ENCODE measurements at places on chromosomes 7 and 10.

DNA sequence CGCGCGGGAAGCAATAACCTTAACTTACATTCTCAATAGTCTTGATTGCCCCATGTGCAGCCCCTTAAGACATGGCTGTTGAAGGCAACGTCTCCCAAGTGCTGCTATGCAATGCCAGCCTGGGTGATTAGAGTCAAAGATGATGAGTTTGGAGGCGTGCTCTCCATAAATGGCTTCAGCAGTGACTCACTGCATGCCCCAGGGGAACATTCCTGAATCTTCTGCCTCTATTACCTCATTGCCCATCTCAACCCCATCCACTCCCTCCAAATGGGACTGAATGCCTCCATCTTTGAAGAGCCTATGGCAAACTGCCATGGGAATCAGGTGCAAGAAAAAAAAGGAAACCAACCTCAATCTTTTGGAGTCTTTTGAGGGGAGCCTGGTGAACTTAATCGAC lies 282.8 kb downstream of the SNX10 start:
- DNase-seq: peak; percentile 35

- no peak for DNase-seq
Measured at GRCh38 chr7:114806590-114807162, 115.2 kb upstream of the MDFIC start.

DNA sequence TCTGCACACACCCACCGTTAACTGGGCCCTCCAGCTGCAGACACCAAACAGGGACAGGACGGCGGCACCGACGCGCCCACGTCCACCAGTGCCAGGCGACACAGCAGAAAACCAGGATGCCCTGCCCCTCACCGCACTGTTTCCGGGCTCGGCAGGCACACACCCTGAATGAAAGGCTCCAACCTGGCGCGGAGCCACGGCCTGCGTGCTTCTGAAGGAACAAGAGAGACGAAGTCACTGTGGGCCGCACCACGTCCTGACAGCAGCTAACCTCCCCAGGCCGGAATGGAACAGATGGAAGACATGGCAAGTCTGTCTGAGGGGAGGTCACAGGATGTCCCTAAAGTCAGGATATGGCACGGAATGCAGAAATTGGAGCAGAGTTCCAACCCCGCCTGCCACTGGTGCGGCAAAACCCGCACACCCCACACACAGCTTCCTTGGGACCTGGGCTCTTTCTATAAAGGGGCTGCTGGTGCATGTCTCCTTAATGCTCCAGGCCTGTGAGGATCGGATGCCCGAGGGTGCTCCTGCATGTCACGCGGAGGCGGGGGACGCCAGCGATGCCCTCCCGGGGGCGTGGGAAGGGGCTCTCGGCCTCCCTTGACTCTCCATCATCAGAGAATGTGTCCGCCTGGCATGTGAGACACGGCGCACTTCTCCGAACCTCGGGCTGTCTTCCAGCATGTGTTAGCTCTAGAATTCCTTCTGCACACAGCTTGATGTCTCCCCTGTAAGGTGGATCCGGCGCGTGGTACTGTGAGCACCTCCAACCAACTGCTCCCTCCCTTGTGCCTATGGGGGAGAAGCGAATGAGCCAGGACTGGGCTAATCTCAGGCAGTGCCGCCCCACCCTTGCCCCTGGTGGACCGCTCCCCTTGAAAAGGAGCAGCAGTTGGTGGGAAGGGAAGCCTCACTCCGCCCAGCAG lies 3.9 kb upstream of the GPER1 start:
- DNase-seq: no peak

DNA sequence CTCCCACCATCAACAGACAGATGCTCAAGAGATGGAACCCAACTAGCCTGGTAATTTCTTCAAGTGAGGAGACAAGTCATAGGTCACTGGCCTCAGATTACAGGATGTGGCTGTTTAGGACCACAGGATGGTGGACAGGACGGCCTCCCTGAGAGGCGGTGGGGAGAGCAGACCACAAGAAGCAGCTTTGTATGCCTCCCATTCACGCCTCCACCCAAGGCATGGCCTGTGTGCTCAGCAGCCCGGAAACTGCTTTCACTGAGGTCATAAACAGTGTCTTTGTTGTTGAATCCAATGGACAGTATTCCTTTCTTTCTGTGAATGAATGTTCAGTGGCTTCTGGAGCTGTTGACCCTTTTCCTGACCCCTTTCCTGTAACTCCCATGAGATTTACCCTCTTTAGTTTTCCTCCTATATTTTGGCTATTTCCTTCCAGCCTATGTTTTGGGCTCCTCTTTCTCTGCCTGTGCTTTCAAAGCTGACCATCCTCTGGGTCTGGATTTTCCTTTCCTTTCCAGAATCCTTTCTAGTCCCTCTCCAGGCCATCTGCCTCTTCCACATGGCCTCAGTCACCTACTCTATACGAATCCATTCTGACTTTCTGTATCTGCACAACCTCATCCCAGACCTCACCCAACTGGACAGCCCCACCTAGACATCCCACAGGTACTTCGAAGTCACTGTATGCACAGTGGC lies 32.4 kb upstream of the INPP5F start:
- DNase-seq: peak; percentile 36

GRCh38 chr10:42951486-42952251 lies 125.2 kb upstream of the RET start:
- no peak for DNase-seq

DNA sequence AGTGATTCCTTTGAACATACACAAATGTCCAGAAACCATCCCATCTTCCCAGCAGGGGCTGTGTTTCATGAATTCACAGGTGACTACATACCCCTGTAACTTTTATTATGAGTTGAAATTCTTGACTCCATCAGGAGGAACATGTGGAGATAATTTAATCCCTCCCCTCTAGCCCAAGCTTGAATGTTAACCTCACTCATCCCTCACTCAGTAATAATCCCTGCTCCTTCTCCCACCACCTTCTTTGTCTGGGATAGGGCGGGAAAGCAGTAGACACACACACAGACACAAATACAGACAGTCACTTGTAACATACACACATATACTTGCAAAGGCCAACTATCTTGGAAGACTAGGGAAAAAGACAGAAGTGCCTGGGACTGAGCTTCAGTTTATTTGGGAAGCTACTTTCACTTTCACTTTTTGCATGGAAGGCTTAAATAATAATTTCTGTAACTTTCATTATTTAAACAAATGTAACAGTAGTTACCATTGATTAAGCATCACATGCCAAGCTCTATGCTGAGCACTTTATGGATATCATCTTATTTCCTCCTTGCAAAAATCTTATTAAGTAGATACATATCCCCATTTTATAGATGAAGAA lies 7.3 kb downstream of the AASS start:
- DNase-seq: no peak

GRCh38 chr10:130135676-130136225 lies 440 bp upstream of the GLRX3 start:
- DNase-seq: no peak

GRCh38 chr7:95095966-95096540 lies 188.7 kb downstream of the PPP1R9A start:
- DNase-seq: no peak

- no peak for DNase-seq
Measured at GRCh38 chr7:129746857-129747529, 135.5 kb downstream of the NRF1 start.

DNA sequence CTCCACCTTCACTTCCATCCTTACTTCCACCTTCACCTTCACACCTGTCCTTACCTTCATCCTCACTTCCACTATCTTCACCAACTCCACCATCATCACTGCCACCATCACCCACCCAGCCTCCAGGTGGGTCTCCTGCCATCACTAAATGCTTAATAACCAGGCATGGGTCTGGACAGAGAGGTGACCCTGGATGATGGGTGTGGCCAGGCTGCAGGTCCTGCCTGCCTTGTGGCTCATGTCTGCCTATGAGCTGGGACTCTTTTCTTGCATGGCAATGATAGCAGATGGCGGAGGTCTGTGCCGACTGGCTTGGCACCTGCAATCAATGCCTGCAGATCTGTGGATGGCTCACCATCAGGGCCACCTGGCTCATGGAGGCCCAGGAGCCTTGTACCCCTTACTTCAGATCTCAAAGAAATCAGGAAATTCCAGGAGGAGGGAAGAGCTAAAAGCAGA lies 60.1 kb upstream of the ELN start:
- DNase-seq: no peak

GRCh38 chr7:87339373-87339897 lies 6.0 kb upstream of the CROT start:
- DNase-seq: peak; percentile 61

GRCh38 chr10:52232561-52233350 lies 81.3 kb upstream of the DKK1 start:
- DNase-seq: peak; percentile 8

- no peak for DNase-seq
Measured at GRCh38 chr10:85458324-85458723, 908.3 kb downstream of the GRID1 start.

DNA sequence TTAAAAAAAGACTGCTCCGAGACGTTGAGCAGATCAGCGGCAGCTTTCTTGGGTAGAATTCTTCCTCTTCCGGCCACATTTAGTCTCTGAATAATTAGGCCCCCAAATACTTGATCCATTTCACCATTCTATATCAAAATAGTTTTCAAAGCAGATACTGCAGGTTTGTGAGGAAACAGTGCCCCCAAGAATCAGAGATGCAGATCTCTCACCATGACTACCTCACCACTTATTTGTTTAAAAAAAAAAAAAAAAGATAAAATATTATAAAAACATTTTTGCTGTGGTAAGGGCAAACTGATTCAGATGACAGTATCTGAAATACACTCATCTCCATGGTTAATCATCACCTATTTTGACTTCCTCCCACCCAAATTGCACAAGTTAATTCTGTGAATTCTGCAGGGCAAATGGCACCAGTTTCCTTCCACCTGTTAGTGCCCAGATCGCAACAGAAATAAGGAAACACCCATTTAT lies 210.4 kb downstream of the FAM107B start:
- DNase-seq: no peak

- DNase-seq: no peak
Measured at GRCh38 chr10:70992436-70992835, 104.1 kb upstream of the PCBD1 start.

- DNase-seq: peak; percentile 81
Measured at GRCh38 chr10:31134311-31134952, 102.8 kb upstream of the ZNF438 start.

DNA sequence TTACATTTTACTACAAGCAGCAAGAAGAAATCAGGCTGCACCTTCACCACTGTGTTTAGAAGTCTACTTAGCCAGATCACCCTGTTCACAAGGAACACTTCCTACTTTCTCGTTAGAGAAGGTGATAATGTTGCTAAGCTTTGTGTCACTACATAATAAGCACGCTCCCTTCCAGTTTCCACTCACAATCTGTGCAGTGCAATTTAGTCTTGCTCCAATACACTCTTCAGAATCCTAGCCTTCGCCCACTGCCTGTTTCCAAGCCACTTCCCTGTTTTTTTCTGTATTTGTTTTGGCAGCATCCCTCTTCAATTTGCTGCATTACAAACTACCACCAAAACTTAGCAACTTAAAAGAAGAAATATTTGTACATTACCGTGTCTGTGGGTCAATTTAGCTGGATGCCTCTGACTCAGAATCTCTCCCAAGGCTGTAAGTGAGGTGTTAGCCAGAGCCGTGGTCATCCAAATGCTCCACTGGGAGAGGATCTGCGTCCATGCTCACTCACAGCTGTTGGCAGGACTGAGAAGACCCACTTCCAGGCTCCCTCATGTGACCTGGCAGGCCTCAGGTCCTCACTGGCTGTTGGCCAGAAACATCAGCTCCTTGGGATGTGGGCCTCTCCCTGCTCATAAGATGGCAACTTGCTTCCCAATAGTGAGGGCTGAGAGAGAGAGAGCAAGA lies 110.4 kb downstream of the PON1 start:
- DNase-seq: no peak

DNA sequence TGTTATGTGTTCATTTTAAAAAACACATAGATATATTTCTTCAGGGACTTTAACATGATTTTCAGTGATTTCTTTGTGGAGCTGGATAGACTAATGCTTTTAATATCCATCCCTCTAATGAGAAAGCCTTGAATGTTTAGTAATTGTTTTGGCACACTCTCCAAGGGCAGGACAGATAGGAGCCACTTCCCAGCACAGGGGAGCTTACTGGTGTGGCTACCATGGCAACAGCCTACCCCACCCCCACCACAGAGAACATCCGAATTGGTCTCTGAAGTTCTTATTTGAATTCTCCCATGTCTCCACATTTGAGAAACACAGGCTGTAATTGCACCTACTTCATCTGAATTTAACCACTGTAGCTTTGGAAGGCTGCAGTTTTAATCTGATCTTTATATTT lies 87.7 kb downstream of the PRKG1 start:
- no peak for DNase-seq

- DNase-seq: no peak
Measured at GRCh38 chr7:14833707-14834106, 68.8 kb downstream of the DGKB start.

GRCh38 chr7:17093461-17093860 lies 205.0 kb upstream of the AHR start:
- peak; percentile 33 for DNase-seq

DNA sequence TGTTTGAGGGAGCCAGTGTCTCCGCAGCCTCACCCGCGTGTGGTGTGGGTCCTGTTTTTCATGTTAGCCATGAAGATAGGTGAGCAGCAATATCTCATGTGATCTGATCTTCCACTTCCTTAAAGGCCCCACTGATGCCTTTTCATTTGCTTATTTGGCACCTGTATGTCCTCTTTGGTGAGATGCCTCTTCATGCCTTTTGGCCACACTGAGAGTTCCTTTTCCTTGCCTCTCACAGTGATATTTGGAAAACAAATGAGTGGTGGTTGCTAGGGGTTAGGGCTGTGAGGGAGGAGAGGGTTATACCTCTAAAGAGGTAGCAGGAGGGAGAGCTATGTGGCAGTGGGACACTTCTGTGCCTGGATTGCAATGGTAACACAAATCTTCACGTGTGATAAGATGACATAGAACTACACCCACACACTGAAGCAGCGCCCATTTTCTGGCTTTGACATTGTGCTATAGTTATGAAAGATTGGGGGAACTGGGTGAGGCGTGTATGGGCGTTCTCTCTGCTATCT lies 90.4 kb upstream of the TNS3 start:
- DNase-seq: no peak

GRCh38 chr10:34479520-34480179 lies 335.4 kb downstream of the PARD3 start:
- DNase-seq: no peak

DNA sequence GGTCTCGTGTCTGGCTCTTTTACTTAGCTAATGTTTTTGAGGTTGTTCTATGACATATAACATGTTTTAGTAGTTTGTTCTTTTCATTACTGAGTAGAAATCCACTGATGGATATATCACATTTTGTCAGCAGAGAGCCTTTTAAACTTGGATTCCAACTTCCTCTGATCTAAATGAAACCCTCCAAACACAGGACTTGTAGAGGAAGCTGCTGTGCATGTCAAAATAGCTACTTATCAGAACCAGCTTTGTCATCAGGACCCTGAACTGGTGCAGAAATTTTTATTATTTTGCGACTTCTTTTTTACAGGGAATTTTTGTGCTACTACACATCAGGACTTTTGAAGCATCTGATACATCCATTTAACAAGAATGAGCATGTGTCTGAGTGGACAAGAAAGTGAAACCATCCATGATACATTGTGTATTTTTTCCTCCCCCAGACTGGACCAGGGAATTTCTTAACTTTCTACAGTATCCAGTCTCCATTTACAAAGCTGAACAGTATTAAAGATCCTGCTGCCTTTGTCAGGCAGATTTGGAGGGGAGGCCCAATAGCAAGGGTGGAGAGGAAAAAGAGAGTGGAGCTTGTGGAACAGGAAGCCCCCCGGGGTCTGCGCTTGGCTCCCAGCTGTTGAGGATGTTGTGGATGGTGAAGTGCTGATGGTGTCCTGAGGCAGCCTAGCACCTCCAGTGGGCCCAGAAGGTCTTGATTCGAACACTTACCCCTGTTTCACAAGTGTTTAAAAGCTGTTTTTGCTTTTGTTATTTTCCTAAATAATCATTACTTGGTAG lies 29.3 kb upstream of the MTPAP start:
- no peak for DNase-seq

- DNase-seq: peak; percentile 70
Measured at GRCh38 chr10:97428572-97428981, 2.6 kb downstream of the PGAM1 start.

All from NB4 (cell line).